ENCODE measurements at places on chromosomes 3 and 15.

DNA sequence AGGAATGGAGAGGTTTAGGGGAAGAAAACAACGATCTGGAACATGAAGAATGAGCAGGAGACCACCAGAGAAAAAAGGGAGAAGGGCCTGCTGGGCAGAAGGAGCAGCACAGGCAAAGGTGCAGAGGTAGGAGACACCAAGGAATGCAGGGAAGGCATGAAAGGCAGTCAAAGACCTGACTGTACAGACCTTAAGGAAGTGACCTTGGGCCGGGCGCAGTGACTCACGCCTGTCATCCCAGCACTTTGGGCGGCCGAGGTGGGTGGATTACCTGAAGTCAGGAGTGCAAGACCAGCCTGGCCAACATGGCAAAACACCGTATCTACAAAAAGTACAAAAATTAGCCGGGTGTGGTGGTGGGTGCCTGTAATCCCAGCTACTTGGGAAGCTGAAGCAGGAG, 157.7 kb upstream of the ATP10A start:
- DNase-seq, result no peak

DNA sequence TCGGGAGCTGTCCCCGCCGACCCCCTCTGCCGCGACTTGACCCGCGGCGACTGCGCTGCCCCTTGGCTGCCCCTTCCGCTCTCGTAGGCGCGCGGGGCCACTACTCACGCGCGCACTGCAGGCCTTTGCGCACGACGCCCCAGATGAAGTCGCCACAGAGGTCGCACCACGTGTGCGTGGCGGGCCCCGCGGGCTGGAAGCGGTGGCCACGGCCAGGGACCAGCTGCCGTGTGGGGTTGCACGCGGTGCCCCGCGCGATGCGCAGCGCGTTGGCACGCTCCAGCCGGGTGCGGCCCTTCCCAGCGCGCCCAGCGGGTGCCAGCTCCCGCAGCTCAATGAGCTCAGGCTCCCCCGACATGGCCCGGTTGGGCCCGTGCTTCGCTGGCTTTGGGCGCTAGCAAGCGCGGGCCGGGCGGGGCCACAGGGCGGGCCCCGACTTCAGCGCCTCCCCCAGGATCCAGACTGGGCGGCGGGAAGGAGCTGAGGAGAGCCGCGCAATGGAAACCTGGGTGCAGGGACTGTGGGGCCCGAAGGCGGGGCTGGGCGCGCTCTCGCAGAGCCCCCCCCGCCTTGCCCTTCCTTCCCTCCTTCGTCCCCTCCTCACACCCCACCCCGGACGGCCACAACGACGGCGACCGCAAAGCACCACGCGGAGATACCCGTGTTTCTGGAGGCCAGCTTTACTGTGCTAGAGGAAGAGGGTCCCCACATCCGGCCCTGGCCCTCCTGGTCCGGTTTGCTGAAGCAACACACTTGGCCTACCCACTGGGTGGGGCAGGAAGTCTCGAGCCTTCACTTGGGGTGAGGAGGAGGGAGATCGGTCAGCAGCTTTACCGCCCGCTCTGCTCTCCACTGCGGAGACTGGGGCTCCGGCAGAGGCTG, at the start of gene RASSF1:
Gene RASSF1, minus strand, starts transcription at position 389 of the 882 bp plus-strand sequence. Its CDS starts 31 bp downstream, at position 358.
- DNase-seq, result no peak

DNA sequence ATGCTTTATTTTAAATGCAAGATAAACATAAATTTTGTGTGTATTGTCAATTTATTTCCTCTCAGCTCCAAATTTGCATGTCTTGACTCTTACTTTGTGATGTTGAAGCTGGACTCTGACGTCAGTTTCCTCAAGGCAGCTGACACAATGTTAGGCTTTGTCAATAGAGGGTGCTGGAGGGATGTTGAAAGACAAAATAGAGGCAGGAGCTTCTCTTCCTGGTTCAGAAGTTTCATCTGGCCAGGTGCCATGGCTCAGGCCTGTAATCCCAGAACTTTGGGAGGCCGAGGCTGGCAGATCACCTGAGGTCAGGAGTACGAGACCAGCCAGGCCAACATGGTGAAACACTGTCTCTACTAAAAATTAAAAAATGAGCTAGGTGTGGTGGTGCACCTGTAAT, 408.6 kb downstream of the GBE1 start:
- no peak for DNase-seq

GRCh38 chr15:93302080-93302765, 213.2 kb upstream of the RGMA start:
- DNase-seq, result no peak

DNA sequence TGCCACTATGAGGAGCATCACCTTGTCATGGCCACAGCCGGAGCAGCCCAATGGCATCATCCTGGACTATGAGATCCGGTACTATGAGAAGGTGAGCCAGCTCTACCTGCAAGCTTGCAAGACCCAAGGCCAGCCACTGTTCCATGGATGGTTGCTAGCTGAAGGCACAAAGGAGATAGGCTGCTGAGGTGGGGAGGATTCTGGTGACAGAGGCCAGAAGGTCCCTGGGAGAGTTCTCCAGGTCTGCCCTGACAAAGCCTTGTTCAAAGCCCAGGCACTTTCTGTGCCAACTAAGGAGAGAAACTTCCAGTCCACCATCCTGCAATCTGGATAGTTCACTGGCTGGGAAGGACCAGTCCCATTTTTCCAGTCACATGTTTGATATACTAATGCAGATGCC, 359.1 kb downstream of the EPHB1 start:
- no peak for DNase-seq

DNA sequence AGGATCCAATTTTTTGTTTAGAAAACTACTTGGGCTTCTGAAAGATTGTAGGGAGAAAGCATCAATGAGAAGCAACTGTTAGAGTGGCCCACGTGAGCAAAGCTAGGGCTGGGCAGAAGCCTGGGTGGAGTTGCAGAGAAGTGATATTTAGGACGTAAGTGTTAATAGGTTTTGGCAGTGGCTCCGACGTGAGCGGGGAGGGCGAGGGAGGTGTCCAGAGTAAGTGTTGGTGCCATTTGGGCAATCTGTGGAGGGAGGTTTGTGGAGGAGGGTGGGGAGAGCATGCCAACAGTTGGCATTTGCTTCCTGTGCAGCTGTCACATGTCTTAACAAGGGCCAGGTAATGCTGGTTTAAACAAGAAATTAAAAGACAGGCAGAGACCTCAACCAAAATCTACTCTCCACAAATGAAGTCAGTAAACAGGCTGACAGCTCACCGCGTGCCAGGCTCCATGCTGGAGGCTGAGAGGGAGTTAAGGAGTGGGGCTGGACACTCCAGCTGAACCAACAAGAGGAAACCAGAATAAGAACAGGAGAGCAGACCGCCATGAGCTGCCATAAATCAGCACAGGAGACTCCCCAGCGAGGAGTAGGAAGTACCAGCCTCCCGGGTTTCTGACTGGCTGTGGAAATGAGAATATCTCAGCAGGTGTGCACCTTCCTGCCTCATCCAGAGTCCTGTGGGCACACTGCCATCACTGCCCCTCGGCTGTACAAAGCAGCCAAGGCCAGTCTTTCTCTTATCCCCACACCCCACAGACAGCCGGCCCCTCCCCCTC, 232.6 kb downstream of the ABHD5 start:
- DNase-seq, result no peak

- no peak for DNase-seq
Measured at GRCh38 chr3:22942981-22943380, 260.1 kb upstream of the UBE2E2 start.

GRCh38 chr15:36666228-36666905, 86.9 kb downstream of the CDIN1 start:
- DNase-seq, result no peak

DNA sequence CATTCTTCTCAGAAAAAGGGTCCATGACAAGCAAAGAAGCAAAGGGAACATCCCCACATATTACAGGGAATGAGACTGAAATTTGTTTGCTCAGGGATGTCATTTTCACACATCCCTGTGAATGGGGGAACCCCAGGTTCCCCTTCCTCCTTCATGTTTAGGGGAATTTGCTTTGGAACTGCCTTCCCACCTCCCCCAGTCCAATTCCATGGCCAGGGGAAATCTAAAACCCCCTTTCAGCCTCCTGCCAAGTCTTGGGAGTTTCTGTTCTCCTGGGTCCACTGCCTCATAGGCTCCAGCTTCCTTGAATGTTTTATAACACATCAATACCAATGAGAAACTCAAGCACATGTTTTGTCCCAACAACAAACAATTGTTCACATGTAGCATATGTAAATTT, 297.5 kb upstream of the CTNNB1 start:
- no peak for DNase-seq

DNA sequence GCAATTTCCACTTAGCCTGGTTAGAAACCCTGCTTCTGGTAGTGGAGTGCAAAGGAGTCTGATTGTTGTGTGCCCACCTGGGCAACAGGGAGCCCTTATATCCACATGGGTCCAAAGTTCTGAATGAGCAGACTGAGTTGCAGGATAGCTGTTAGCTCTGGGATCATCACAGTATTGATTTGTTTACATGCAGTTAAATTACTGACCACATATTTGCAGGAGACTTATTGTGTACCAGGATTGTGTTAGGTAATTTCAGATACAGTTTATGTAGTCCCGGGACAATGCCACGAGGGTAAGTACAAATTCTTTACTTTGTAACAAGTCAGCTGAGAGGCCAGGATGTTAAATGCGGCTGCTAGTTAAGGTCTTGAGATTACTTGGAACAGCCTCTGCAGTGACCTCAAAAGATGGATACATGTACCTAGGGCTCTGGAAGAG, 18.8 kb downstream of the ARHGEF26 start:
- no peak for DNase-seq

DNA sequence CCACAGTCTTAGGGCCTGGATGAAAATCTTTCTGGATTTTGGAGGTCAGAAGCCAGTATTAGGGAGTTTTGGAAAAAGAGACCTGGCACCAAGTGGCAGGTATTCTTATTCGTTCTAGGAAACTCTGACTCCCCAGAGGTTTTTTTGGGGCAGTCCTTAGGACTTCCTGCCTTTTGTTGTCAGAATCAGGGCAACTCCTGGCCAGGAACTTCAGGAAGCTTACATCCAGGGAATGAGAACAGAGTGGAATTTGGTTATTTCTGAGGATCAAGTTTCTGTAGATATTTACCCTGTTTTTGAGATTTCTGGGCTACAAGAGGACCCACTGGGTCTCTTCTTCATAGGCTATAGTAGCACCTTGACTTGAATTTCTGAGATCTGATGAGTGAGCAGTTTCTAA, 15.5 kb downstream of the SCN10A start:
- no peak for DNase-seq

GRCh38 chr15:26628879-26629529, 143.9 kb downstream of the GABRB3 start:
- no peak for DNase-seq

DNA sequence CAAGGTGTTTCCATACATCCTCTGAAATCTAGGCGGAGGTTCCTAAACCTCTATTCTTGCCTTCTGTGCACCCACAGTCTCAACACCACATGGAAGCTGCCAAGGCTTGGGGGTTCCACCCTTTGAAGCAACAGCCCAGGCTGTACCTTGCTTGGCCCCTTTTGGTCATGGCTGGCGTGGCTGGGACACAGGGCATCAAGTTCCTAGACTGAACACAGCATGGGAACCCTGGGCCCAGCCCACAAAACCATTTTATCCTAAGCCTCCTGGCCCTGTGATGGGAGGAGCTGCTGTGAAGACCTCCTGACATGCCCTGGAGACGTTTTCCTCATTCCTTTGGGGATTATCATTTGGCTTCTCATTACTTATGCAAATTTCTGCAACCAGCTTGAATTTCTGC, 739.0 kb upstream of the NECTIN3 start:
- DNase-seq, result no peak

- no peak for DNase-seq
Measured at GRCh38 chr3:17949101-17949500, 206.7 kb upstream of the TBC1D5 start.

DNA sequence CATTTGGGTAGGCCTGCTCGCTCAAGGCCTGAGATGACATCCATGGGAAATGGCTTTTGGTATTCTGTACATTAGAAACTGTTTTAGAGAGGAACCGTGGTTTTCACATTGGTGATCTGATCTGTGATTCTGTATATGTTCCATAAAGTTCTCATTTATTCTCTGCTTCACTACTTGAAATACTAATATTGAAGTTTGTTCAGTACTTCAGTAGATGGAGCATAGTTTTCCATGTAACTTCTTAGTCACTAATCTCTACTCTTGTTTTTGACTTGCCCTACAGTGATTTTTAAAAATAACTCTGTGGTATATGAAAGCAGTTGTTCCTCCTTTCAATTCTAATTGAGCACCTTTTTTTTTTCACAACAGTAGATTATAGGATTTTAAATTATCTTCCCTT, 66.5 kb downstream of the MBNL1 start:
- no peak for DNase-seq

DNA sequence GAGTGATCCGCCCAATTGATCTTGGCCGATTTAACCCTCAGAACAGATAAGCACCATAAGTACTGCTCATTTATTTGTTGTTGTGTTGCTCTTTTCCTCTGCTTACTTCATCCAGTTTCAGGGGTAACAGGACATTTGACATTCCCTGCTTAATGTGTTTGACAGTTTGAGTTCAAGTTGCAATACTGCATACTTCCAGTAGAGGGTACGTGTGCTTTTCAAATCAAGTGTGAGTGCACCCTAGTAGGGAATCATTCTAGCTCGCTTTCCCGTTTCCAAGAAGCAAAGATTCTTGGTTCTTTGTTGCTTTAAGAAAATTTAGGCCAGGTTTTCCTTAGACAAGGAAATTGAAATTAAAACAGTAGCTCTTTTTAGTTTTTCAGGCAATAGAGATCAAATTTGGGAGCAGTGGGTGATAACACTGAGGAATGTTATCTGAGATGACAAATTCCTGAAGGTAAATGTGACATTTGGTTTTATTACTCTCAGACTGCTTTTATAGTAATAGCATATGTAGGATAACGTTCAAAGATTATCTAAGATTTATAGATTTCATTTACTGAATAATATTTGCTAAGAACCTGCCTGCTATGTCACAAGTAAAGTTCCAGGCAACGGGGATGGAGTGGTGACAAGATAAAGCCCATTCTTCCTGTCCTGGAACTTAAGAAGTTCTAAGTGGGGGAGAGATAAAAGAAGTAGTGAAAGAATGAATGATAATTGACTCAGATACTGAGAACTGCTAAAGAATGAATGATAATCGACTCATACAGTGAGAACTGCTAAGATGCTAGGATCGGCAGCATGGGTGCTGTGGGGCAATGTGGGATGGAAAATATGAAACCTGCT, 73.3 kb downstream of the SYNPR start:
- no peak for DNase-seq

- DNase-seq, result no peak
Measured at GRCh38 chr15:64144565-64145281, 6.8 kb upstream of the SNX22 start.

- DNase-seq, result no peak
Measured at GRCh38 chr3:52509753-52510328, 14.7 kb downstream of the STAB1 start.
